Stimulated activated CD8-positive, alpha-beta memory T cell treated with anti-CD3 and anti-CD28 coated beads, Interleukin-2, amount 100 ng/mL, for 1 hour (primary cell): ENCODE measurements at places on chromosomes 3 and 15.

GRCh38 chr3:37093481-37093880 is 80.9 kb downstream of the LRRFIP2 start:
- DNase-seq = no peak

DNA sequence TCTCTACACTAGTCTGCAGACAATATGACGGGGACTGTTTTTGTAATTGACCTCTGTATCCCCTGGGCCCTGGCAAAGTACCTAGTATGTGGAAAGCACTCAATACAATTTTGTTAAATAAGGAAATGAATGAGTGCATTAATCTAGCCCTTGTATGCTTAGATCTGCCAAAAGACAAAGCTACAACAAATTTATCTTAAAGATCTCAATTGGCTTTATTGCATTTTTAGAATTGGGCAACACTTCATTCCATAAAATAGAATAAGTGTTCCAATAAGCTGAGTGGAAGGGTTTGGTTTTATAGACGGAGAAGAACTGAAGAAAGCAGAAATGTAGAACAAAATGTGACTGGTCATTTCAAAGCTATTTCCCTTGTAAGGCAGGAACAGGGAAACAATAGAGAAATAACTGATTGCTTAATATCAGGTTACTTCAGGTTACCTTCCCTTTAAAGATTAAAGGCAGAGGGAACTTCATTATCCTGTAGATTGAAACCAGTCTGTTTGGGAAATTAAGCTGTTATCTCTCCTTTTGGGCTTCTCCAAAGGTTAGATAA is 108.3 kb upstream of the MME start:
- DNase-seq = no peak

- no peak for DNase-seq
Measured at GRCh38 chr15:74442604-74443003, 8.8 kb upstream of the SEMA7A start.

DNA sequence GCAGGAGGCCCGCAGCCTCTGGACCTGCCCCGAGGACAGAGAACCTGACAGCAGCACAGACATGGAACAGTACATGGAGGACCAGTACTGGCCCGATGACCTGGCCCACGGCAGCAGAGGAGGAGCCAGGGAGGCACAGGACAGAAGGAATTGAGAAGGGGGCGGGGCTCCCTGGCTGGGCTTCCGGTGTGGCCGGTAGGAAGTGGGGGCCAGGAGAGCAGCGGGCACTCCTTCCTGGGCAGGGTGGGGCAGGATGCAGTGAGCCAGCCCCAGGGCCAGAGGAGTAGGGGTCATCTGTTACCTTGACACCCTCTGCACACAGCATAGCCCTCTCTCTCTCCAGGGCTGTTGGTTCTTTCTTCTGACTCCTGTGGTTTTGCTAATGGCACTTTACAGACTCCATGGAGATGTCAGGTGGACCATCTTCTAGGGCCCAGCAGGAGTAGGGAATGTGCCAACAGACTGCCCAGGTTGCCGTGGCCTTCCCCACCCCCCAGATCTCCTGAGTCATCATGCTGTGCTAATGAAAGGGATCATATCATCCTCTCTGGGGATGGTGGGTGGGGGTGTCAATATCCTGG is 8.6 kb upstream of the ISG20 start:
- no peak for DNase-seq

GRCh38 chr3:170007031-170007663 is 30.6 kb upstream of the GPR160 start:
- DNase-seq = peak; percentile 1

DNA sequence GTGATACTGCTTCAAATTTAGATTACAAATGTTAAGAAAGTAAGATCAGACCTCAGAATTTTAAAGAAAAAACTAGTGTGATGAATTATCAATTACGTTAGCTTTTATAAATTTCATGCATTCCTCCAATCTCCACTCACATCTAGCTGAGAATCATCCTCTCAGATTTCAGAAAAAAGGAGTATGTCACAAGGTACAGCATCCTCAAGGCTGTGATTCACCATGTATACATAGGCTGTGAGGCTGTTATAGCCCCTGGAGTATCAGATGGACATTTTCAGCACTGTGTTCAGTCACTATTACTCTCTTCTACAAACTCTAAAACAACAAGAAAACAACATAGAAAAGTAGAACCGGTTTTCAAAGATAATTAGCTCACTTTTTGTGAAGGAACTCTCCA is 214.4 kb downstream of the PCCB start:
- DNase-seq = no peak

GRCh38 chr3:71111784-71112440 is 471.6 kb downstream of the FOXP1 start:
- no peak for DNase-seq

DNA sequence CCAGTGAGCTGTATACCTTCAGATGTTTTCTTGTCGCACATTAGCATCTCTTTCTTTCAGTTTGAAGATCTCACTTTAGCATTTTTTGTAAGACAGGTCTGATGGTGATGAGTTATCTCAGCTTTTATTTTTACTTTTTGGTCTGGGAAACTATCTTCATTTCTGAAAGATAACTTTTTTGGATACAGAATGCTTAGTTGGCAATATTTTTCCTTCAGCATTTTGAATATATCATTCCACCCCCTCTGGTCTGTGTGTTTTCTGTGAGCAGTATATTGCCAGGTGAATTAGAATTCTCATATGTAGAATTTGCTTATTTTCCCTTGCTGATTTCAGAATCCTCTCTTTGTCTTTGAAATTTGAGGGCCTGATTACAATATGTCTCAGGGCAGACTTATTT is 743.3 kb downstream of the PLOD2 start:
- DNase-seq = no peak
